Mesenteric fat pad (tissue), 1 donor: ENCODE measurements at places on chromosomes 1 and 21.

DNA sequence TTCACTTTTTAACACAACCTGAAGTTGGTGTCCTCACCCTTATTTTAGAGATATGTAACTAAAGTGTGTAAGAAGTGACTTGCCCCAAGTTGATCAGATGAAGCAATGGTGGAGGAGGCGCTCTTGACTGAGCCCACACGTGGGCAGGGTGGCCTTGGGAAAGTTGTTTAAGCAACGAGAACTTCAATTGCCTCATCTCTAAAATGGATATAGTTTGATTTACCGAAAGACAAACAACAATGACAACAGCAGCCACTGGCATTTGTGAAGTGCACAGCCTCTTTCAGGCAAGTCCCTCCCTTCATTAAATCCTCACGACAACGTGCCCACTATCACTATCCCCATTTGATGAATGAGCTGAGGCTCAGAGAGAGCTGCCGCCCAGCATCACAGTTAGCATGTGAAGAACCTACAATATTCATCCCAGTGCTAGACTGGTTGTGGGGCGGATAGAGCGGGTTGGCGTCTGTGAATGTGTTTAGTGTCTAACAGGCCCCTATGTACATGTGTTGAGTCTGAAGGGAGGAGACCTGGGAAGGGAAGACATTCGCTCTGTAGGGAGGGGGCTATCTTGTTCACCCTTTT, 3.0 kb downstream of the IL22RA1 start:
- DNase-seq: no peak

DNA sequence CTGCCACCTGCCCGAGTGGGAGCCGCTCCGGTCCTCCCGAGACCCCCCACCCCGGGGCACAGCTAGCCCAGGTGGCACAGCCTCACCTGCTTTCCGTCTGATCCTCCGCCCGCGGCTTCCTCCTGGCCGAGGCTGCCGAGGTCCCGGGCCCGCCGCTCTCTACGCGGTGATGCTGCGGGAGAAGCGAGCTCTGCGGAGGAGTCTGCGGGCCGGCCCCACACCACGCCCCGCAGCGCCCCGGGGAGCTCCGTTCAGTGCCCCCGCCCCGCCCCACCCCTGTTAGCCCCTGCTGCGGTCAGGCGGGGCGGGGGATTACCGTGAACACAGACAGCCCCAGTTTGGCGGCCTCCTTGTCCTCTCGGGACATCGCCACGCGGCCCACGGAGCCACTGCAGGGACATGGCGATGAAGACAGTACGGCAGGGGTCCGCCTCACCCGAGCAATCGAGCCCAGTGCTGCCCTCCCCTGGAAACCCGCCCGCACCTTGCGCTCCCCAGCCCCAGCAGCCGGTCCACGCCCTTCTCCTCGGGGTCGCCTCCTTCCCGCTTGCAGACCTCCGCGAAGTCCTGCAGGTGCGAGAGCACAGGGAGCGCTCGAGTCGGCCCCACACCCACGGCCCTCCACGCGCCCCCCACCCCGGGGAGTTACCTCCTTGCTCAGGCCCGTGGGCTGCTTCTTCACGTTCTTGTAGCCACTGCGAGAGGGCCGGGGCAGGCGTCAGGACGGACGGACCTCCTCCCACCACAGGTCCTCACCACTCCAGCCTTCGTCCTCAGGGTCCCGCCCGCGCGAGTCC, 933 bp downstream of the C1orf35 start:
- DNase-seq: peak; percentile 90

DNA sequence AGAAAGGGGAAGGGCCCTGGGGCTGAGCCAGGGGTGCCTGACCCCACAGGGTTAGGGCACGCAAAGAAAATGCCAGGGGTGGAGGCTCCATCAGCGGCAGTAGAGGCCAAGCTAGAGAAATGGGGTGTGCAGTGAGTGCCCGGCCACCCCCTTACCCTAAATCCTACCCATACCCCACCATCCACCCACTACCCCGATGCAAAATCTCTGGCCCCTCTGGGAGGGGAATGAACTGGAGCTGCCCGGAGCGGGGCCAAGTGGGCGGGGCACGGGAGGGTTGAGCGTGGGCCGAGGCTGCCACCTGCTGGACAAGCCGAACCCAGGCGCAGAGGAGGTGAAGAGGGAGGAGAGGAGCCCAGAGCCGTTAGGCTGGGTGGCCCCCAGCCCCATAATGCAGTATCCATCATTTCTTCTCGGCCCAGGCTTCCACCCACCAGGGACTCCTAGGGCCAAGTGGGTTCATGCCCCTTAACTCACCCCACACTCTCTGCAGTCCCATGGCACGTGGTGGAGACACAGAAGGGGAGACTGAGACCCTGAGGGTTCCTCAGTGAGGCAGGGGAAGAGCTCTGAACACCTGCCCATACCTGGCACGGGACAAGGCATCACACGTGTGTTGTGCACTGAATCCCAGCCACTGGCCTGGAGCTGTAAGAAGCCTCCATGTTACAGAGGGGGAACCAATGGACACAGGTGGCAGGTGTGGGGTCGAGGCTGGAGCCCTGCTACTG, 1.4 kb upstream of the C1QC start:
- DNase-seq: peak; percentile 94

DNA sequence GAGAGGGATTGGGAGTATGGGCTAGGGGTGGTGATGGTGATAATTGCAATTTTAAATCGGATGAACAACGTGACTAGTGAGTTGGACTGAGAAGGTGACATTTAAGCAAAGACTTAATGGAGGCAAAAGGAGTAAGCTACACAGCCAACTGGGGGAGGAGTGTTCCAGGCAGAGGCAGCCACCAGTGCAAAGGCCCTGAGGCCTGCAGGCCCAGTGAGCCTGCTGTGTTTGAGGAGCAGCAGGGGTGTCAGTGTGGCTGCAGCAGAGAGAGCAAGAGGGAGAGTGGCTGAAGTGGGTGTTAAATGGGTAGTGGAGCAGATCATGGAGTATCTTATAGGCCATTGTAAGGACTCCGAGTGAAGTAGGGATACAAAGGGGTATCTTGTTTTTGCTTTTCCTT, 18.8 kb downstream of the MYOG start:
- DNase-seq: no peak

- no peak for DNase-seq
Observed at GRCh38 chr1:230698130-230698529, 15.8 kb downstream of the AGT start.

GRCh38 chr1:231691618-231692259, 65.1 kb downstream of the DISC1 start:
- no peak for DNase-seq

GRCh38 chr1:218760601-218761570, 412.8 kb upstream of the LYPLAL1 start:
- no peak for DNase-seq

GRCh38 chr1:181676269-181676668, 193.0 kb downstream of the CACNA1E start:
- DNase-seq: no peak

GRCh38 chr1:94773931-94774422, 46.2 kb upstream of the SLC44A3 start:
- DNase-seq: no peak

DNA sequence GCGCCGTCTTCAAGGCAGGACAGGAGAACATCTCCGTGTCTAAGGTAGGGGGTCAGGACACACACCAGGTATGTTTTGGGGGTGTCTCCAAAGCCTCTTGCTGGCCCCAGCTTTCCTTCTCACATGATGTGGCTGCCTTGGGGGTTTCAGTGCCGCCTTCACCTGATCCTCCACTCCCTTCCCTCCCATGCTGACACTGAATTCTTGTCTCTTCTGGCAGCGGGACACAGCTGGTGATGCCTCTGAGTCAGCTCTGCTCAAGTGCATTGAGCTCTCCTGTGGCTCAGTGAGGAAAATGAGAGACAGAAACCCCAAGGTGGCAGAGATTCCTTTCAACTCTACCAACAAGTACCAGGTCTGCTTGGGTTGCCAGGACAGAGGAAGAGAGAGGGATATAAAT, 13.5 kb downstream of the ATP1A2 start:
- no peak for DNase-seq

- DNase-seq: no peak
Observed at GRCh38 chr1:35177237-35177786, 15.6 kb downstream of the SFPQ start.

- DNase-seq: no peak
Observed at GRCh38 chr1:115473986-115474565, 136.0 kb upstream of the NGF start.

- DNase-seq: no peak
Observed at GRCh38 chr21:46051821-46052675, 45.9 kb upstream of the COL6A2 start.

DNA sequence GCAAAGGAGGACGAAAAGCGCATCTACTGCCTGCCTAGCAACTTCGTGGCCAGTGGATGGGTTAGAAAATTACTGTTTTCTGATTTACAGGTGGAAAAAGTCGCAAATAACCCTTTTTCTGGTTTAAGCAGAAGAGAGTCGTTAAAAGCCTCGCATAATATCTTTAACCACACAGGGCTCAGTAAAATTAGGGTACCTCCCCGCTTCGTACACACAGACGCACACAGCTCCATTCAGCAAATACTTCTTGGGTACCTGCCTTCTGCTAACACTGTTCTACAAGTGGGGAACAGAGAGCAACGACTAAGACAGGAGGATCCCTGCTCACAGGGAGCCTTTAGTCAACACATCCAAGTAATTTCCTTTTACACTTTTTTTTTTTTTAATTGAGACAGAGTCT, 704 bp downstream of the ALG6 start:
- no peak for DNase-seq

GRCh38 chr1:240499012-240499411, 112.9 kb downstream of the GREM2 start:
- no peak for DNase-seq

DNA sequence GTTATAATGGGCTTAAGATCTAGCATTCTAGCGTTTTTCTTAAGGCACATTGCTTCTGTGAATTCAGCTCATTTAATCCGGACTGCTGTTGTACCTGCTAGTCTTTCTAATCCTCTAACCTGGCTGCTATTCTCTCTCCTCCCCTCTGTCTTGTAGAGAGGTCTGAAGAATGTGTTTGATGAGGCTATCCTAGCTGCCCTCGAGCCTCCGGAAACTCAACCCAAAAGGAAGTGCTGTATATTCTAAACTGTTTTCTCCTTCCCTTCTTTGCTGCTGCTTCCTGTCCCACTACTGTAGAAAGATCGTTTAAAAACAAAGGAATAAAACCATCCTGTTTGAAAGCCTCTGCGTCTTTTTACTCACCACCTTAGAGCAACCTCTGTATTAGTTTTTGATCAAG, 37.3 kb downstream of the CDC42 start:
- DNase-seq: no peak

DNA sequence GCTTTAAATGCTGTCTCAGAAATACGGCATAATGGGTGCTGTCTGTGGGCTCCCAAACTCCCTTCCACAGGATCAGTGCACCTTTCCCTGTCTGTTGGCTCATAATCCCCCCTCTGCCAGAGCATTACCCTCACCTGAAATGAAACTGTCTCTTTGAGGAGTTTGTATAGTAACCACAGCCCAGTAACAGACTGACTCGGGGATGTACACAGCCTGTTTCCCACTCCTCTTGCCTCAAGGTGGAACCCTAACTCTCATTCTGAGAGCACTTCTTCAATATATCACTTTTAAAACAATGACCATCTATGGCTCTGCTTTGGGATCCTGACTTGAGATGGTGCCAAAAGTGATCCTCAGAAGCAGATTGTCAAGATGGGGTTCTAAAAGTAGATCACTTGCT, 332.5 kb downstream of the AMY1C start:
- DNase-seq: no peak

DNA sequence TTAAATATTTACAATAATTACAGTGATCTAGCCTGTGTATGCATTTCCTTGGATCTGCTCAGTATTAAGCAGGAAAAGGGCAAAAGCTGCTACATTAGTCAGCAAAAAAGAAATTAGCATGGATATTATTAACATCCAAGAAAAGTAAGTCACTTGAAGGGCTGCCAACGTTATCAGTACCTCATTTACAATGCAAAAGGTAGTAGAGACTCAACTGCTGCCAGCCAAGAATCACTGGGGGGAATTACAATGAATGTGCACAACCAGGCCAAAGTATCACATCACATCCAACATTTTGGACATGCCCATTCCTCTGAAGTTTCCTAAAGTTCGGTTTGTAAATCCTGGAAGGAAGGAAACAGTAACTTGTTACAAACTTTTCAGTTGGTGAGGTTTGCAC, 1.9 kb downstream of the CNN3 start:
- no peak for DNase-seq

- no peak for DNase-seq
Observed at GRCh38 chr1:26998429-26999300, 5.2 kb downstream of the TRNP1 start.

DNA sequence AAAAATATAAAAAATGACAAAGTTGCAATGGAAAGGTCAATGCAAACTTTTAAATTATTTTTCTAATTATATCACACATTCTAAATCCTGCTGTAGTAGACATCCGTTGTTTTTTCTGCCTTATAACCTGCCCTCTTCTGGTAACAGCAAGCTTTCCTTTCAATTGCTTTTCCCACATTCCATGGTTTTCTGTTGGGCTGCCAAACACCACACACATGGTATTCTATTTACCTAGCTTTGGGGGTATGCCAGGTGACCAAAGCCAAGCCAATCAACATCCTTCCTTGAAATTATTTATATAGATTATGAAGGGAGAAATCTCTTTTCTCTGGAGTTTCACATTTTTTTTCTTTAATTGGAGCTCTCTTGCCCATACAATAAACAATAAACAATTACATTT, 3.4 kb upstream of the LAMC1 start:
- no peak for DNase-seq

DNA sequence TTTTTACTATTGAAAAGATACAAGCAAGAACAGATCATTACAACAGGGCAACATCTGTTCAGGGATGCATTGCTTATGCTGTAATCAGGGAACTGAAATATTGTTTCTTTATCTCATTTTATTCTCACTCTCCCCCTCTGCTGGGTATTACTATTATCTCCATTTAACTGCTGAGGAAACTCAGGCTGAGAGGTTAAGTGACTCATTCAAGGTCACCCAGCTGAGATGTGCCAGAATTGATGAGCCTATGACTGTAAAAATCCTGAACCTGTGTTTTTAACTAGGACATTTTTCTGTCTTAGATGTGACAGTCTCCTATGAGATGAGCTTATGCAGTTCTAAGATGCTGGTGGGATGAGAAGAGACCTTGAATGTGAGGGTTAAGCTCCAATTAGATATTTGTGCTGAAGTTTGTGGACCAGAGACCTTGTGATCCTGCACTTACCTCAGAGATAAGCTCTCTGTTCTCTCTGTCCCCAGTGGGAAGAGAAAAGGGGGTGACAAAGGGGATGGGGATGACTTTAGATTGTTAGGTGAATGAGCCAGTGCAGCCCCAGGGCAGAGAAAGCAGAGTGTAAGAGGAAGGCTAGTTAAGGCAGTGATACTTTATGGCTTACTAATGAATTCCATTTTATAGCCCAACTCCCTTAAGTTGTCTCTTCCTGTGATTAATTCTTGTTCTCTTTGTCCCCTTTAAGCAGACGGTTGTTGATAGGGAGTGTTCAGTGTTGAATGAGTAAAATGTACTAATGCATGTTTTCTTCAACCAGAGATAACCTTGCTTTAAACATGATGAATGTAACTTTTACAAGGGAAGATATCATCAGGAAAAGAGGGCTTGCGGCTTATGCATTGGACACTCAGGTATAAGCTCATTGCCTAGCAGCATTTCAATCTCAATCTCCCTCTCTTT, 111.4 kb downstream of the HLX start:
- DNase-seq: no peak

GRCh38 chr1:233216009-233216408, 79.5 kb downstream of the PCNX2 start:
- DNase-seq: no peak
